ENCODE measurements at places on chromosomes 2 and 18.

DNA sequence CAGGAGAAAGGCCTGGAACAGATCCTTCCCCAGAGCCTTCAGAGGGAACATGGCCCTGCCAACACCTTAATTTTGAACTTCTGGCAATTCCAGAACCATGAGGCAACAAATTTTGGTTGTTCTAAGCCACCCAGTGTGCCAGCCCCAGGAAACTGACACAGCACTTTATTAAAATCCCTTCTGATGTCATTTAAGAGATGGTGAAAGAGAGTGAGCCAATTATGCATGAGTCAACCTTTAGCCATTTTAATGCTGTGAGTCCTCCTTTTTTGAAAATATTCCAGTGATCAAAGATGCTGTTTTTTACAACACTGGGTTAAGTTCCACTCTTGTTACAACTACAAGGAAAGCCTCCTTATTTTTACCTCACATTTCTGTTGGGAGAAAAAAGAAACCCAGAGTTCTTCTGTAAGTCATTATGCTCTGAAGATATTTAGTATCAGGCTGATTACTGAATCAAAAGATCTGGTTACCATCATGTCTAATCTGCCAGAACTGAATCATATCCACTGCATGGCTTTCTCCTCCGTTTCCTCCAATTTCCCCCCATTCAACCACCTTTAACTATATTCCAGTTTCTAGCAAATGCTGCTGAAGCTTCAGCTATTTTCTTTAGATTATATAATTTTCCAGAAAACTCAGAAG, 235.4 kb downstream of the TXNL1 start:
- no peak for DNase-seq

GRCh38 chr2:239309398-239310245, 91.2 kb downstream of the HDAC4 start:
- no peak for DNase-seq

GRCh38 chr2:37775908-37776250, 104.4 kb upstream of the CDC42EP3 start:
- DNase-seq = no peak

- no peak for DNase-seq
Observed at GRCh38 chr2:105497094-105497493, 98.2 kb upstream of the FHL2 start.

- no peak for DNase-seq
Observed at GRCh38 chr2:119429225-119429981, 2.3 kb upstream of the TMEM37 start.

DNA sequence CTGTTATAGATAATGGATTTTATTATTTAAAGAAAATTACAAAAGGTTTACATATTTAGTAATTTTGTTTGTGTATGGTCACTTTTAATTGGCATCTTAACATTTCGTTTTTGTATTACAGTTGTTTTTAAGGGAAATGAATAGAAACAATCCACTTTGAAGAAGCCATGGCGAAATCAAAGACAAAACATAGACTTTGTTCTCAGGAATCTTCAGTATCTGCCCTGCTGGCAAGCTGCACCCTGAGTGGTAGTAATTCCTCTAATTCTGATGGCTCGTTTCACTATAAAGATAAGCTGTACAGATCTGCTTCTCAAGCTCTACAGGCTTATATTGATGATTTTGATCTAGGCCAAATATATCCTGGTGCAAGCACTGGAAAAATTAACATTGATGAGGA, 2.7 kb downstream of the C18orf54 start:
- DNase-seq = no peak

- DNase-seq = peak; percentile 12
Observed at GRCh38 chr2:207046724-207047123, 107.4 kb downstream of the CPO start.

DNA sequence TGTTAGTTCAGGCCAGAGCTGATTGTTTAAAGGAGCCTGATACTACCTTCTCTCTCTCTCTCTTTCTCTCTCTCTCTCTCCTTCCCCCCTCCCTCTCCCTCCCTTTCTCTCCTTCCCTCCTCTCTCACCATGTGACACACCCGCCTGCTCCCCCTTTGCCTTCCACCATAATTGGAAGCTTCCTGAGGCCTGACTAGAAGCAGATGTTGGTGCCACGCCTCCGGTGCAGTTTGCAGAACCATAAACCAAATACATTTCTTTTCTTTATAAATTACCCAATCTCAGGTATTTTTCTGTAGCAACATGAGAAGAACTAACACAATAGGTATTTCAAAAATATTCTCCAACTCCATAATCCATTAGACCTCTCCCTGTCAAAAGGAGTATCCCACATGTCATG, 62.4 kb downstream of the ANKRD62 start:
- DNase-seq = no peak

- no peak for DNase-seq
Observed at GRCh38 chr2:27802547-27802946, 31.0 kb downstream of the MRPL33 start.

- DNase-seq = no peak
Observed at GRCh38 chr2:231554327-231554726, 24.1 kb upstream of the NMUR1 start.

DNA sequence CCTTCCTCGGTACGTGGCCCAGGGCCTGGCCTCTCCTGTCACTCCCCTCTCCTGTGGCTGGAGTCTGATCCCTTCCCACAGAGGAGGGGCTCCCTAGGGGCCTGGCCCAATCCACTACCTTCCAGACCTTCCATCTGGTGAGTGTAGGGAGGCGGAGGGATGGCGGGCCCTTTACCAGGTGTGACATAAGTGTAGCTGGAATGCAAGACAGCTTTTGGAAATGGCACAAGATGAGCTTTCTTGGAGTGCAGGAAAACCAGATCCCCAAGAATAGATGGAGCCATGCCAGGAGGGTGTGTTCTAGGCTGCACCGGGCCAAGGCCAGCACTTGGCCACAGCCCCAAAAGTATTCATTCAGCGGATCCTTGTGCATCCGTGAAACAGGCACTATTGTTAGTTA, 30.1 kb downstream of the IGFBP5 start:
- no peak for DNase-seq

DNA sequence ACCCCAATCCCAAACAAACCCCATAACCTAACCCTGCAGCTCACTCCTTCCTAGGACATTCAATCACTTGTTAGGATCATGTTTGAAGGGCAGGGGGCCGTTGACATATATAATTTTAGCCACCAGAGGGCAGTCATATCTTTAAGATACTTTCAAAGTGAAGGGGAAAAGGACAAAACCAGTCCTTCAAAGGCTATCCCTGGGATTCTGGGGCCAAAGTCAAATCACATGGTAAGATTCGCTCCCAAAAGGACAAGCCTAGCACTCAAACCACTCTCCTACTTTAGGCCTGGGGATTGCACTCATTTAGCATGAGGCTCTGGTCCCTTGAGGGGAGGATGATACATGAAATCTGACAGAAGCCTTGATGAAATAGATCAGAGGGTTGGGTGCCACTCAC, 44.6 kb downstream of the HAUS1 start:
- peak; percentile 55 for DNase-seq

- DNase-seq = no peak
Observed at GRCh38 chr18:433960-434359, 66.5 kb downstream of the COLEC12 start.

DNA sequence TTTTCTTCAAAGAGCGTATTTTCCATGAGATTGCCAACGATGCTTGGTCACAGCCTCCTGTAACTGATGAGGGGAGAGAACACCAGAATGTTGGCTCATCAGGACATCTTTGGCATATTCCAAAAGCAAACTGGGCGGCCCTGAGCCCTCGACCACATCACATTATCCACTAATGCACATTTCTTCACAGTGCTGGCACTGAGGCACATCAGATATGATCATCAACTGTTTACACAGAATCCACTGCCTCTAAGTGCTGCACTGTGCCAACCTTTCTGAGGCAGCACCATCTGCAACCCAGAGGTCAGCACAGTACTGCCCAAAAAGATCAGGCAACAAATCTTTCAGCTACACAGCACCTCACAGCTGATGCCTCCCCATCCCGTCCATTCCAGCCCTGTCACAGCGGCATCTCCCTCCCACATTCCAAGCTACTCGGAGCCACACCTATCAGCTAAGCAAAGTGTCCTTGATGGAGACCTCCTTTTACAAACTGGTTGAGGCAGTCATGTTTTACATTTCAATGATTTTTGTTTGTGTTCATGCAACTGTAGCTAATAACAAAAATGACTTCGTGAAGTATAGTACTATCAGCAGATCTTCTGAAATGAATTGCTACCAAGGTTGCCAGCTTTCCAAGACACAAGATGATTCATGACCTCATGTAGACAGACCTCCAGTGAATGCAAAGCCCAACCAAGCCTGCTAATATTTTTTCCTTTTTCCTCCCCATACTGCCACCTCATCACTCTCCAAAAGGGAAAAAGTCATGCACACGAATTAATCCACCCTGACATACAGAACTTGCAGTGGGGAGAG, 32.3 kb downstream of the MYO5B start:
- no peak for DNase-seq

DNA sequence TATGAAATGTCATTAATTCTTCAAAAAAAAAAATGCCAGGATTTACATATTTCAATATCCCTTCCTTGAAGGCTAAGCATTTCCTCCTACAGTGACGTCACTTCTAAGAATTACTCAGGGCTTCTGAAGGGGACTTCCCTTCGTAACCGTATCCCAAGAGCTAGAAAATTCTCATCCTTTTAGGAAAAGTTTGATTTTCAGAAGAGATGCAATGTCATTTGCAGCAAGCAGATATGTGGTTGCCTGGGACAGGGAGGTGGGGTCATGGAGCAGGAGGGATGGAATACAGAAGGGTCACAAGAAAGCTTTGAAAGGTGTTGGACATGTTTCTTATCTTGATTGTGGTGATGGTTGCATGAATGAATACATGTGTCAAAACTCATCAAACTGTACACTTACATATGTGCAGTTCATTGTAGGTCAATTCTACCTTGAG, 97.0 kb upstream of the ATL2 start:
- no peak for DNase-seq

GRCh38 chr2:108776475-108776874, 10.1 kb upstream of the CCDC138 start:
- no peak for DNase-seq

GRCh38 chr2:51212374-51212773, 180.4 kb upstream of the NRXN1 start:
- DNase-seq = no peak
